Stimulated activated CD4-positive, alpha-beta T cell treated with anti-CD3 and anti-CD28 coated beads, Interleukin-2, amount 100 ng/mL, for 48 hours (primary cell): ENCODE measurements at places on chromosomes 1 and 21.

DNA sequence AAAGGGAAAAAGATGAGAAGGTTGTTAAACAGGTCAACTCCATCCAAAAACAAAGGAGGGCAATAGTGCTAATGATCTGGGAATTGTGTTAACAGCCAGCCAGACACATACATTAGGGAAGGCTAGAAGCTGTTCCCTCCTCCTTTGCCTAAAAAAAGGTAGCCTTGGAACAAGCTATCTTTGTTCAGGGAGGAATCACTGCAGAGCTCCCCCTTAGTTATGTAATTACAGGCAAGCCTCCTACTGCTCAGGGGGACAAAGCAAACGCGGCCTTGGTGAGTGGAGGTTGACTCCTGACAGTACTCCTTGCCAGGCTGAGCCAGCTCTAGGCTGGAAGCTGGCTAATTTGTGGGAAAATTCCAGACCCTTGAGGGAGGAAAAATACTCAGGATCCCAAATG is 97.6 kb downstream of the VAV3 start:
- DNase-seq: no peak

GRCh38 chr1:210412240-210412639 is 83.5 kb downstream of the HHAT start:
- DNase-seq: no peak

DNA sequence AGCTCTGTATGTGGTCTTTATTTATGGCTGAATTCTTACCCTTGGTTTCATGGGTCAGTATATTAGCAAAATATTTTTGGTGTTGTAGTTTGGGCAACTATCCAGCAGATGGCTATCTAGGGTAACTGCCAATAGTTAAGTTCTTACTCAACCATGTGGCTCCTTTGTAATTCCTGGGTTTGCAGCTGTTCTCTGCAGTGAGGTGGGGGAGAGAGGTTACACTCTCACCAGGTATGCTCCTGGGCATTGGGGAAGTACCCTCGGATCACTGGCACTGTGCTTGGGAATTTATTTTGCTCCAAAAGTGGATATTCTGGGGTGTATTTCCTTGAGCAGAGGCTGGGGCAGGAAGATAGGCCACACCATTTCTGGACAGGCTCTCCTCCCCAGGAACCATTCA is 436.7 kb upstream of the TMPRSS15 start:
- no peak for DNase-seq

- no peak for DNase-seq
Observed at GRCh38 chr1:172383536-172383935, 36.9 kb upstream of the C1orf105 start.

GRCh38 chr1:234114648-234115307 is 210.3 kb downstream of the SLC35F3 start:
- peak; percentile 14 for DNase-seq

DNA sequence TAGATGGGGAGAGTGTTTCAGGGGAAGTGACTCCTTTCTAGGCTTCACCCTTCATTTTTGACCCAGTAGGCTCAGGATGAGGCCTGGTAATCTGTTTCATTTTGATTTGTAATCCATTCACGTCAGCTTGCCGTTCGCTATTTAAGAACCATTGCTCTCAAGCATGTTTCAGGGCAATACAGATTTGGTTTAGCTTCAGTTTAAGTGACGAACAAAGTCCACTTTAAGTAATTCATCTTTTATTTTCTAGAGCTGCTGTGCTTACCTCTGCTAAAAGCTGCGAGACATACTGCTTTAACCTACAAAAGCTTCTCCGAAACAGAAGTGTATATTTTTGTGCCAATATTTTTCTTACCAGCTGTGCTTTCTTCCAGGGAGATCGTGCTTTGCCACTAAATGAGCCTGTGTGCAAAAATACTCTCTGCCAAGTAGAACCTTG is 8.9 kb upstream of the FMO3 start:
- DNase-seq: no peak

- no peak for DNase-seq
Observed at GRCh38 chr1:162035241-162035640, 11.6 kb upstream of the OLFML2B start.

DNA sequence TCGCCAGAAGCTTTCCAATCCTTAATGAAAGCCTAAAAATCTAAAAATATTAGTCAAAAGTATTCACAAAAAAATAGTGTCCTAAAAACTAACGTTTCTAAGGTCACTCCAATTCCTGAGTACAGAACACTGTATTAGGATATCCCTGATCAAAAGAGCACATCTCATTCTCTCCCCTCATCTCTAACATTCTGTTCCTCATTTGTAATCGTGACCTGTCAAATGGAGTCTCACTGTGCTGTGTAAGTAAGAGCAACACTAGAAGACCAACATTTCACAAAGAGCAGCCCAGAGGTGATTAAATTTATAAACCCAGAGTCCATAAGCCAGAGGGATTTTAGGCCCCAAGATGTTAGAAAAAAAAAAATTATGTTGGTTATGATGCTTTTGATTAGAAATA is 26.3 kb downstream of the RGS2 start:
- DNase-seq: no peak

GRCh38 chr1:229142471-229142870 is 128.4 kb upstream of the RAB4A start:
- DNase-seq: no peak

GRCh38 chr1:6953907-6954364 is 168.7 kb downstream of the CAMTA1 start:
- no peak for DNase-seq

DNA sequence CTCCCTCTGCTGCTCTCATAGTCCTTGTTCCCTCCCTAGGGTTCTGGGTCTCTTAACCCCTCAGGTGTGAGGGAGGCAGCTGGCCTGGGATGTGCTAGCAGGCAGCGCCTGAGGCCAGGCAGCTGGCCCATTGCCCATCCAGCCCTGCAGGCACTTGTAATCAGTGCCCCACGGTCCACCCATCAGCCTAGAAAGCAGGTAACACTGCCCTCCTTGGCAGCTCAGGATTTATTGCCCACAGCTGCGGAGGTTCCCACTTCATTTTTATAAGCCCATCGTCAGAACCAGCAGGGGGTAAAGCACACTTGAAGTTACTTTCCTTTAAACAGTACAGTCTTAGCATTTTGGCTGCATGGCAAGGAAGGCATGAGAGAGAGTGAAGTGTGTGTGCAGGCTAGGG is 70.6 kb downstream of the TMEM53 start:
- no peak for DNase-seq

DNA sequence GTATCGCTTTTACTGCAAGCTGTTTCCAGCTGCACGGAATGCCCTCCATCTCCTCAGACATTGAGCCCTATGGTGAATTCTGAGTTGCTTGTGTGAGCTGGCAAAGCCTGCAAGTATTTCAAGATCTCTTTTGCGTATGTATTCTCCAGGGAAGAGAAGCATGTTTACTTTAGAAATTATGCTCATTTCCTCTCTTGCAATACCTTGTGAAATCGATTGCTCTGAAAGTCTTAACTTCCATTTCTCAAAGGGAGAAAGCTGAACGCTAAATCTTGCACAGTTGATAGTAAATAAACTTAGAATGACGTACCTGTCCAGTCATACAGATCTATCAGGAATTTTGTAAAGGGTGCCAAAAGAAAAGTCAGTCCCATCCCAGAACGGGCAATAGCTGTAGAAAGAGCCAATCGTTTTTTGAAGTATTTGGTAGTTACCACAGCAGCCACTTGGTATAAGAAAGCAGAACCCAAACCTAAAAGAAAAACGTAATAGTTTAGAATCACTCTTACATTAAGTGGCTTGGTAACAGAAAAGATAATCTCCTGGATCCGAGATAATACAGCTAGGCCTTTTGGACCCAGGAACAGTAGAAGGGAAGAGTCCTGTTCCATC is 10.0 kb downstream of the SLC16A4 start:
- no peak for DNase-seq

- DNase-seq: peak; percentile 46
Observed at GRCh38 chr1:52636721-52637695, 4.0 kb downstream of the SHISAL2A start.

GRCh38 chr1:230430499-230430898 is 4.4 kb upstream of the PGBD5 start:
- DNase-seq: no peak

DNA sequence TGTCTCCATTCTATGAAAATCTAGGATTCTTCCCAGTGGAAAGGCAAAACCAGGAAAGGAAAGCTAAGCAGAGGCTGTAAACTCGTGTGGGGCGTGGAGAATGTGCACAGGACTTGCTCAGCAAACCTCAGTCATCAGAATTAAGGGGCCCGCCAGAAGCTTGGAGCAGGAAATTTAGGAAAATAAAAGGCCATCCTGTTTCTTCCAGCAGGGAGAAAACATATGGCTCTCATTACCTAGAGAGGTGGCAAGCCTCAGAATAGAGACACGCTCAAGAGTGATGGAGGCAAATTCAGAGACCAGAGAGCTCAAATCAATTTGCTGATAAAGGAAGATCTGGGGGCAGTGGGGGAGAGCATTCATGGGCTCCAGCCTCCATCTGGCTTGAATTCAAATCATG is 151.9 kb upstream of the KLHDC7A start:
- no peak for DNase-seq

DNA sequence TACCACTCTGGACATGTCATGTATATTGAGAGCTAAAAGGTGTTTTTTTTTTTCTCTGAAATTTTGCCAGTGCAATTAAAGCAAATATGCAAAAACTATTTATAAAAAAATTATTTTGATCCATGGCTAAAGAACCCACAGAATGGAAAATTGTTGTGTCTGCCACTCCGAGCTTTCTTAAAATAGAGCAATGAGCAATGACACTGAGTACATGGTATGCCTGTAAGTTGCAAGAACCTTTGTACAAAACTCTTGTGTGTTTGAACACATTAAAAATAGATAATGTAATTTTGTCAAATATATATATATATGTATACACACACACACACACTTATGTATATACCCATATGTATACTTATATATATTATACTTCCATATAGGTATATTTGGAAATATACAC is 1530.9 kb upstream of the B3GALT2 start:
- no peak for DNase-seq

GRCh38 chr1:18727956-18728355 is 97.3 kb downstream of the PAX7 start:
- no peak for DNase-seq

- no peak for DNase-seq
Observed at GRCh38 chr1:182292193-182292741, 99.3 kb downstream of the GLUL start.

- DNase-seq: no peak
Observed at GRCh38 chr1:150567341-150567716, 12.1 kb downstream of the MCL1 start.

DNA sequence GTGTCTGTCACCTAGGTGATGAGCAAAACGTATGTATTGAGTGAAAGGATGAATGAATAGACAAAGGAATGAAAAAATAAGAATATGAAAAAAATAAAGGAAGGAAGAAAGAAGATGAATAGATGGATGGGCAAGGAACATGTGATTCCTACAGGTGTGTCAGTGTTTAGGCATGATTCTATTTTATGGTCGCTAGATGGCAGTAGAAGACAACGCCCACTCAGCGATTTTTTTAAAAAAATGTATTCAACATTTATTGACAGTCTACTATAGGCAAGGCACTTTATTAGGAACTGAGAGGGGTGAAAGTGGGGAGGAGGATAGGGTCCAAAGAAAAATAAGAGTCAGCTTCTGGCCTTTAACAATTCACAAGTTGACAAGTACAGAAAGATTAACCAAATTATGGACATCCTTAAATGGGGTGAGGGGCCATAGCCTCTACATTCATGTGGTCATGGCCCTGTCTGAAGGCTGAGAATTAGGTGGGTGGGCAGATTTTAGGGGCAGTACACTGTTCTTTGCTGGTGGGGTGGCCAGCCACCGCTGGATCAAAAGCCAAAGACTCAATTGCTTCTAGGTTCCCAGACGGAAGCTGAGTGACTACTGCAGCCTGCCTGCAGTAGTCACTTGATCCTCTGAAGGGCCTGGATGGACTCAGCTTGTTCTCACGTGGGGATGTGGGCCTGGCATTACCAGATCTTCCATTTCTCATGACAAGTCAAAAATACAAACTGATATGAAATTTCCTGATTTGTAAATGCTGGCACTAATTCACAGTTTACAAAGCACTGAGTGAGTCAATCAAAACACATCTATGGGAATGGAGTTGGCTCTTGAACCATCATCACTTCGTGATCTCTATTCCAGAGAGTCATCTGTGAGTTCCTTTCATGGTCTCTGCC is 83.9 kb downstream of the FASLG start:
- no peak for DNase-seq

- DNase-seq: no peak
Observed at GRCh38 chr1:24768873-24769605, 23.8 kb downstream of the CLIC4 start.
